ENCODE measurements at places on chromosomes 2 and 18.

DNA sequence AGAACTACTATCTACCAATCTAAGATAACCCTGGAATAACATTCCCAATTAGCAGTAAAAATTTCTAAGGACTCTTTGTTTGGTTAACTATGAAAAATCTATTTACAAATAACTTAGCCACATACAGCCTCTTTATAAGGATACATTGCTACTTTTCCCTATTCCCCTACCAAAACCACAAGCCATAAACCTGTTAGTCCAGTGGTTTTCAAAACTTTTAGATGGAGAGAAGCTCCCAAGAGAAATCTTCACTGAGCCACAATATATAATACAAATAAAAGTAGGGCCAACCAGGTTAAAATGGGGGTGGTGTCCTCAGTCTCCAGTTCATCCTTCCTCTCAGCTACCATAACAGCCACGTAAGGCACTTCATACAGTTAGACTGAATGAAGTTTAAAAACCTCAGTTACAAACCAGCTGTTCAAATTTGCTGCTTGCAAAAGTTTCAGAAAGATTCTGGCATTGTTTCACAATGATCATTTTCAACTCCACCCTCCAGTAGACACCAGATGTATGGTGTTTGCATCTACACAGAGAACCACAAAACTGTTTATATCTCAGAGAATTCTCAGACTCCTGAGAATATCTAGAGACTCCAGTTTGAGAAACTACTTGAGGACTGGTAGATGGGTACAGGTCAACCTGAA, 26.0 kb downstream of the SOS1 start:
- no peak for DNase-seq

DNA sequence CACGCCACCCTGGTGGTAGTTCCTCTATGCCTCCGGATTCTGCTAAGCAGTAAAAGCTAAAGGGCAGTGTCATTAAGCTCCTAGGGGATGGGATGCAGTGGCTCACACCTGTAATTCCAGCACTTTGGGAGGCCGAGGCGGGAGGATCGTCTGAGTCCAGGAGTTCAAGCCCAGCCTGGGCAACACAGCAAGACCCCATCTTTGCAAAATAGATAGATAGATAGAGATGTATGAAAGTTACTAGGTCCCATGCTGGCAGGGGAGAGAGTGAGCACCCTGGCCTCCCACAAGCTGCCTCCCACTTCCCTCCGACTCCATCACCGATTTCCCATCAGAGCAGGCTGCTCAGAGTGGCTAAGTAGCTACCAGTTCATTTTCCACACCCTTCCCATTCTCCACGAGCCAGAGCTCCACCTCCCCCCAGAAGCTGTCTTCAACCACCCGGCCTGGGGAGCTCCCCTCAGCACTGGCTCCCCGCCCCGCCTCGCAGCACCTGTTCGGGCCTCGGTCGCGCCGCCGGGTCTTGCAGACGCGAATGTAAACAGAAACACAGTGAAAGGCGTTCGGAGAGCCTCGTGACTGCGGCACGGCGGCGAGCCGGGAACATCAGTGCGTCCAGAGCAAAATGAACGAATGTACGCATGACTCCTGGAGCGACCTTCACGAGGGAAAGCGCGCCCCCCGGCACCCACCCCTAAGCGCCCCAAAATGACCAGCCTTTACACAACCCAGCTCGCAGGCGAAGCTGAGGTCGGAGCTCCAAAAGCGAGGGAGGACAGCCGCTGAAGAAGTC, 598 bp upstream of the CEP68 start:
- DNase-seq, result peak; percentile 55

DNA sequence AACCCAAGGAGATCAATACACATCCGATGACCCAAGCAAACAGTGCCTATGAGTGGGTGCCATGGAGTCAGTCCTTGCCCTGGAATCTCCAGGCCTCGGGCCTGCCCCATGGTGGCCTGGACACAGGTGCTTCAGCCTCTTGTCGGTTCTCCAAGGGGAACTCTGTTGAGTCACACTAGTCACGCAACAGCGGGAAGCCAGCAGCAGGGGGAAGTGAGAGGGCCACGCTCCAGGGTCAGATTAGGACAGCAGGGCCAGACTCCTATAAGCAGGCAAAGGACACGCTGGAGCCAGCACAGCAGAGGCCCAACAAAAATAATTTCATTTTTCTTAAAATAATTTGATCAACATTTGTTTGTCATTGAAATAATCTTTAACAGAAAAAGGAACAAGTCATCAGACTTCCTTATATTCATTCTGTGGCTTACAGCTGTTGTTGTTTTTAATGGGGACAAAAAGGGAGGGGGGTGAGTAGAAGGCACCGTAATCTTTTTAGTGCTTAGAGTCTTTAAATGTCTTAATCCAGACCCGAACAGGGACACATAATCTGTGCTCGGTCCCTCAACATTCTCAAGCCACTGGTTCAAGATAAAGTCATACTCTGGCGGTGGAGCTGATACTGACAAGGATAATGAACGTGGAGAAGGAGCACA, 16.4 kb upstream of the ARMC9 start:
- no peak for DNase-seq

- no peak for DNase-seq
Measured at GRCh38 chr2:29295845-29296244, 180.6 kb downstream of the CLIP4 start.

DNA sequence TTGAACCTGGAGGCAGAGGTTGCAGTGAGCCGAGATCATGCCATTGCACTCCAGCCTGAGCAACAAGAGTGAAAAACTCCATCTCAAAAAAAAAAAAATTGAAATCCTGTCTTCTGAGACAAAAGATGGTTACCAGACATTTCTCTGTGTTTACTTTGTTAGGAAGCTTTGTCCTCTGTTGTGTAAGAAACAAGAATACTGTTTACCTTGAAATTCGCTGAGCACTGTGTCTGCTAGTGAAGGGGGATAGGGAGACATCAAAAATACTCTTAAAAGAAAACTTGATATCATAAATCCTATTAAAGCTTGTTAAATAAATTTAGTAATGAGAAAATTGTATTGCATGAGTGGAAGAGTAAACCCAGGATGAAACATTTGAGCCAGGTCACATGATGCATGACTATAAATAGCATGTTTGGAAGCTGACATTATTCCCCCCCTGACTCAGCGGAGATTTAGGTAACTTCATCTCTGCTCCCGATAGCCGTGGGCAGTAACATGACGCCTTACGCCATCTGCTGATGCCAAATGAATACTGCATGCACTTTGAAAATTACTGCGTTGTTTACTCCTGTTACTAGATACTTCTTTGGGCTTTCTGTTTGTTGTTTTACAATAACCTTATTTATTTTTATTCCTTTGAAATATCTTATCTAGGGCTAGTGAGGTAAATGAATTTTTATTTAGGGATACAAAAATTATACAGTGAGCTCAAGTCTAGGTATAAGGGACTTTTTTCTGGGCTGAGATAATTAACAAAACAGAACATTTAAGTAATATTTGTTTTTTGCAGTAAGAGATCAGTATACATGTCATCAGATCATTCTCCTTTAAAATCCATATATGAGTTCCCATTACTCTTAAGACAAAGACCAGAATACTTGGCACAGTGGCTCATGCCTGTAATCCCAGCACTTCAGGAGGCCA, 134.9 kb downstream of the MAP3K20 start:
- peak; percentile 47 for DNase-seq

GRCh38 chr18:9925369-9925768, 11.6 kb downstream of the VAPA start:
- DNase-seq, result no peak

DNA sequence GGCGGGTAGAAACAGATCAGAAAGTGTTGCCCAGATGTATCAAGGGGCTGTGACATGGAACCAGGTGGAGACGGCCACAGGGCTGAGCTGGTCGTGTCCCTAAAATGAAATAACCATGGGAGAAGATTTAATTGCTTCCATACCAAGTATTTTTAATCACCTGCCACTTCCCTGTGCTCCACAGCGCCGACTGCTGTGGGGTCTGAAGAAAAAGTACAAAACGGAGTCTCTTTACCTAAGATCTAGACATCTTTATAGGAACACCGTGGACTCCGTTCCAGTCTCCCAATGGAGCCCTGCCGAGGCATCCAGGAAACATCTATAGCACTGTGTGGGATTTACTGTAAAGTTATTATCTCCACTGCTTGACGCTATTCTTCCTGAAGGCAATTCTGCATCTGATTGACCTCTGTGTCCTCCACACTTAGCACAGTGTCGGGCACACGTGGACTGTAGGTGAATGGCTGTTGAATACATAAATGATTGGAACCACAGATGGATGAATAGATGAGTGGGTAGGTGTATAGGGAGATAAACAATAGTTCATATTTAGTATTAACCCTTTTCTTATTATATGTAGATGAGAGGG, 21.6 kb upstream of the GYPC start:
- peak; percentile 34 for DNase-seq

GRCh38 chr18:32937597-32937996, 164.8 kb upstream of the KLHL14 start:
- no peak for DNase-seq

DNA sequence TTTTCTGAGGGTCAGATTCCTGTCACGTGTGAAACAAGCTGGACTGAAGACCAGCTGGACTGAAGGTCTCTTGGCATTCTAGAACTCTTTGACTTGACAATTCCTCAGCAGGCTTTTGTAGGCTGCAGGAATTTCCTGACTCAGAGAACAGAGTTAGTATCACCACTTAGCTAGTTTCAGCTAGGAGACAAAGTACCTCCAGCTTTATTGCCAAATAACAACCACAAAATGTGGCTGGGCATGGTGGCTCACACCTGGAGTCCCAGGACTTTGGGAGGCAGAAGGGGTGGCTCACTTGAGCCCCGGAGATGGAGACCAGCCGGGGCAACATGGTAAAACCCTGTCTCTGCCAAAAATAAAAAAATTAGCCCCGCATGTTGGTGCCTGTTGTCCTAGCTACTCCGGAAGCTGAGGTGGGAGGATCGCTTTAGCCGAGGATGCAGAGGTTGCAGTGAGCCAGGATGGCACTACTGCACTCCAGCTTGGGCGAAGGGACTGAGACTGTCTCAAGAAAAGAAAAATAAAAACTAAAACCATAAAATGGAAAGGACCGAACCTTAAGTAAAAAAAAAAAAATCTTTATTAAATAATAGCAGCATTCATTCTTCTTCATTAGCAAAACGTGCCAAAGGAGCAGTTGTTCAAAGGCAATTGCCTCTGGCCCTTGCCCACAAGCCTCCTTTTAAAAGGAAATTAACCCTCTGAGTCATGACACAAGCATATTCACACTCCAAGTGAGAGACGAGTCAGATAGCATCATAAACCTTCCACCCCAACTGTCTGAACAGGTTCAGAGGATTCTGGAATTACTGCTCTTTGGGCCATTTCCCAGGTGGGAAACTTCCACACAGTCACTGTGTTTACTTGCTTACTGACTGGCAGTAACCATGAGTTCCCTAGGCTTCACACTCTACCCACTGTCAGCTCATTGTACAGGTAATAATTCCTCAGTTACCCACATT, 88.9 kb downstream of the MYL12B start:
- DNase-seq, result no peak

DNA sequence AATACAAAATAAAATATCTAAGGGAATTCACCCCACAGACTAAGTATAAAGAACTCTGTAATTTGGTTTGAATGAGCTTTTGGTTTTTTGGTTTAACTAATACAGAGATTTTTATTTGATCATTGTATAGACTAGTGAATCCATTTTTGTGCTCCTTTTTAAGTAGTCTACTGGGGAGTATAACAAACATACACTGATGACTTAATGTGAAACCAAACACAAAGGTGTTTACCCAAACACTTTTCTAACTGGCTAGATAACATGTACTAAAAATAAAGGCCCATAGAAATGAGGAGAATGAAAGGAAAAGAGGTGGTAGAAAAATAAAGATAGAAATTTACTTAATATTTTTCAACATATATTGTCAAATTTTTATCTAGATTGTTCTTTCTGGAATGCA, 146.0 kb downstream of the NRXN1 start:
- no peak for DNase-seq

DNA sequence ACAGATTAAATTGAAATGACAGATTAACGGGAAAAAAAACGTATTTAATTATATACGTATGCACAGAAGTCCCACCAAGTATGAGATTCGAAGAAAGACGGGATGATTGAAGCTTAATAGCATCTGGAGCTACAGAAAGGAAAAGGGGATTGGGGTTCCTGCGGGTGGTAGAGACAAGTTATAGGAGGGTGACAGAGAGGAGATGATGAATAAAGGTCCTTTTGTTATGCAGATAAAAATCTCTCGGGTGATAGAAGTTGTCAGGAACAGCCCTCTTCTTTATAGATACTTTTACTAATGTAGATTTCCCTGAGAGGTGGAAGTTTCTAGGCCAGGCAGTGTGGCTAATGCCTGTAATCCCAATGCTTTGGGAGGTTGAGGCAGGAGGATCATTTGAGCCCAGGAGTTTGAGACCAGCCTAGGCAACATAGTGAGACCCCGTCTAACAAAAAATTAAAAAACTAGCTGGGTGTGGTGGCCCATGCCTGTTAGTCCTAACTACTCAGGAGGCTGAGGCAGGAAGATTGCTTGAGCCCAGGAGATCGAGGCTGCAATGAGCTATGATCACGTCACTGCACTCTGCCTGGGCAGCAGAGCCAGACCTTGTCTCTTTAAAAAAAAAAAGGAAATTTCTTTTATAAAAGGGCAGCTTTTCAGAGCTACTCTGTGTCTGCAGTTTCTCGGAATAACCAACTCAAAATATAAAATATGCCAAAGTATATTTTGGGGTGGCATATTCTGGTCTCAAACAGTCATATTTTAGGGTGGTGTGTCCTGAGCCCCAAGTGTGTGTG, 113.0 kb downstream of the STPG4 start:
- no peak for DNase-seq

DNA sequence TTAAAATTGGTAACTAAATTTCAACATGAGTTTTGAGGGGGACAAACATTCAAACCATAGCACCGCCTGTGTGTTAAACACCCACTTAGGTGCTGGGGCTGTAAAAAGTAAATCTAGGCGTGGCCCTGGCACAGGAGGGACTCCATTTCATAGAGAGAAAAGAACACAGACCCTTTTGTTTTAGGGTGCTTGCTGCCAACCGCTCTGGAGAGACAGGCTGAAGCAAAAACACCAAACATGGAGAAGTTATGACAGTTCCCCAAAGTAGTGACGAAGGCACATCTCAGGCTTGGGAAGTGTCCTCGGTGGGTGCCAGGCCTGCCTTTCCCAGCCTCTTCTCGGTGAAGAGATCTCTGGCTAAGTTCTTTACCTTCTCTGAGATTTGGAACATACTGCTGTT, 5.1 kb downstream of the ACTG2 start:
- DNase-seq, result no peak

All from activated gamma-delta T cell treated with Interleukin-2 at 50 U/mL for 16 hours (primary cell).